ENCODE measurements at places on chromosomes 13 and 19.

- DNase-seq = no peak
Measured at GRCh38 chr13:111114362-111115060, 599 bp upstream of the ARHGEF7 start.

- DNase-seq = no peak
Measured at GRCh38 chr13:110360598-110360997, 53.5 kb downstream of the COL4A2 start.

DNA sequence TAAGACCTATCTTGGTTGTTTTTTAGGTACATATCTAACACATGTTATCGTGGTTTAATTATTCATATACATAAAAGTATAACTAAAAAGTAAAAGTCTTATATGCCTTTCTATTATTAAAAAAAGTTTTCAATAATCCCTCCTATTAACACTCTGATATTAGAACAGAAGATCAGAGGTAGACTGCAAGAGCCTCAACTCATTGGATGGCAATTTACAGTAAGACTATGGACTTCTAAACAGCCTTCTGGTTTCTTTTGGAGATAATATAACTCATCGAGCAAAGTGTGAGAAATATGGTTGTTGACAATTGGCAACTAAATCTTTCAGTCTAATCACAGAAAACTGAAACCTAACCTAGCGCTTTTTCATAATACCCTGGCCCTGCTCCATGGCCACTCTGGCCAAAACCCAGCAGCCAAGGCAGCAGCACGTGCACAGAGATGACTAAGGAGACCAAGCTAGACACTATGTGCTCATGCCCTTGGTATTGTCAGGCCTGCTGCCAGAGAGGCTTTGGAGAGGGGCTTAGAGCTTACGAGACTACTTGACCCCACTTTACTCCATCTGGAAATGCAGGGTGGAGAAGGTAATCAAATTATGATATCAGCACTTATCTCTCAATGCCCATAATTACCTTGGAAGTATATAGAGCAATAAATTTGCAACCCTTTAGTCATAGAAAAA lies 40.6 kb upstream of the EEF1AKMT1 start:
- DNase-seq = no peak

- DNase-seq = no peak
Measured at GRCh38 chr13:110830800-110831371, 84.0 kb downstream of the ANKRD10 start.

DNA sequence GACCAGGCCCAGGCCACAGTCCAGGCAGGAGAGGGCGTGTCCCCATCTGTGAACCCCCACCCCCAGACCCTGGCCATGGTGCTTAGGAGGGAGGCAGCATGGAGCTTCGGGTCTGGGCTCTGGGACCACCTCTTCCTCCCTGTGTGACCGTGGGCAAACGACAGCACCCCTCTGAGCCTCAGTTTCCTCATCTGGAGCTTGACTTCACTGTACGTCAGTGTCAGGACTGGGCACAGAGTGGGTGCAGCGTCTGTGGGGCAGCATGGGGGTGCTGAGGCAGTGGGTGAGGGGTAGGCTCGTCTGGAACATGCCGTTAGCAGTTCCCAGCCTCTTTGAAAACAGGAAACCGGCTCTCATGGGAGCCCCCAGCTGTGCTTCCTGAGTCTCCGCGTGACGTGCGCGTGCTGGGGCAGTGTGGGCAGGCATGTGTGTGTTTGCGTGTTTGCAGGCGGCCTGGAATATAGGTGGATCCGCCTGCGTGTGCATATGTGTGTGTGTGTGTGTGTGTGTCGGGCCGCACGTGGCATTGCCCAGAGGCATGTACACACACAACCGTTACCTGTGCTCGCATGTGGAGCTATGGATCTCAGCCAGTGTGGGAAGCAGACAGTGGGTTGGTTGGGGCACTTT lies 15.8 kb downstream of the ARRDC2 start:
- no peak for DNase-seq

DNA sequence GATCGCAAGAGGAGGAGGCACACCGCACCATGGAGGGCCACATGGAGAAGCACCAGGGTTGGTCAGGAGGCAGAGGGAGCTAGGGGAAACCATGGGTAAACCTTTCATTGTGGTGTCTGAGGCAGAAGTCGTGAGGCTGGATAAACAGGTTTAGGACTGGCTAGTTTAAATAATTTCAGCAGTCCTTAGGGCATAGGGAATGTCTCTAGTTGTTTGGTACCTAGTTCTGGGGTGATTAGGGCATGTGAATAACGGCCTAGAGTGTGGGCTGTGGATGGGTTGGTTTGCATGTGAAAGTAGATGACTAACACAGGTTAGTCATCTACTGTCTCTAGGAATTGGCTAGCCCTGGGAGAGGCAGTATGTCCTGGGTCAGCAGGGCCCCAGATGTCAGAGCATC lies 102.3 kb downstream of the STOML3 start:
- no peak for DNase-seq

Data from activated CD4-positive, alpha-beta T cell treated with anti-CD3 and anti-CD28 coated beads, Interleukin-2, amount 50 U/mL, for 24 hours (primary cell).